ENCODE measurements at places on chromosomes 2 and 18.

DNA sequence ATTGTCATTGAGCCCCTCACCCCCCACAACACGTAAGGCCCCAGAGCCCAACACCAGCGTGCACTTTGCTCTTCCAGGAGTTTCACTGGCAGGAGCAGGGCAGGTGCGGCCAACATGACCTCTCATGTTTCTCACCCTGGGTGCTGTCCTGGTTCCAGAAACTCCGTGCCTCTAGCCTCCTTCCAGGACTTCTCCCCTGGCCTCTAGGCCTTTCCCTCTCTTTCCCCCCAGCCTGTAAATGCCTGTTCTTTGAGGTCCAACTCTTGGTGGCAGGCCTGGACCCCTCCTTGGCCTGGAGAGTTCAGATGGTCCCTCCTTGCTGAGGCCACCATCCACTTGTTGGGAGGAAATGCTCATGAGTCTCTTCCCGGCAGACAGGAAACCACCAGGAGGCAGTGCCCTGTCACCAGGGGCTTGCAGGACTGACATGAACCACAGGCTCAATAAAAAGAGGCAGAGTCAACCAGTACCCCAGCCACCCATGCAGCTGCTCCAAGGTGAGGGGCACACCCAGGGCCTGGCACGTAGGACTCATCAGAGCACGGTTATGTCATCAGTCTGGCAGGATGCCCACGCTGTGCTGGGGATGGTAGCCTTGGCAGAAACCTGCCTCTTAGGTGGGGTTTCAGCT, 1.5 kb downstream of the MALL start:
- DNase-seq = no peak

DNA sequence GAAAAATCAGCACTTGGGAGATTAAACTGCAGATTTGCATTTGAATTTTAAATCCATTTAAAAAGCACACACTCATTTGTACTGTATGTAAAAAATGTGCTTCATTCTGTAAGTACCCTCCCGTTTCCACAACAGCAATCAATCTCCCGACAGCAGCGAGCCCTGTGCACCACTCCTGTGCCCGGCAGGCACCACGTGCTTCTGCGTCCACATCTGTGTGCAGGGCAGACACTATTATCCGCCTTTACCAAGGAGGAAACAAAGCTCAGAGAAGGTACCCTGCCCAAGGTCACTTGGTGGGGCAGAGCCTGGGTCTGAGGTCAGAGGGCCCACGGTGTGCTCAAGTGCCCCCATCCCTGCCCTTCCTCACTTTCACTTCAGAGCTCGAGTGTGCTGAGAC, 7.5 kb downstream of the HSBP1L1 start:
- no peak for DNase-seq

DNA sequence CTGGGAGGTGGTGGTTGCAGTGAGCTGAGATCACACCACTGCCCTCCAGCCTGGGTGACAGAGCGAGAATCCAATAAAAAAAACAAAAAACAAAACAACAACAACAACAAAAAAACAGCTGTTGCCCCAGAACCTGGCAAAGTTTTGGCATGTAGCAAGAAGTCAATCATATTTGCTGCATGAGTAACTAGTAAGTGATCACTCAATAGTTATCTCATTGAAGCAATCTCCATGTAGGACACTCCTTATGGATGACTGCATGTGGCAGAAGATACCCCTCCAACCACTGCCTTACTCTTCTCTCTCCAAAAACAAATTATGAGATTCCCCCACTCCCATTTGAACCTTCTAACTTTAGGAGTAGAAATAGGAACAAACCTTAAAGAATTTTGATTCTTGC, 113.7 kb downstream of the TTC27 start:
- no peak for DNase-seq

DNA sequence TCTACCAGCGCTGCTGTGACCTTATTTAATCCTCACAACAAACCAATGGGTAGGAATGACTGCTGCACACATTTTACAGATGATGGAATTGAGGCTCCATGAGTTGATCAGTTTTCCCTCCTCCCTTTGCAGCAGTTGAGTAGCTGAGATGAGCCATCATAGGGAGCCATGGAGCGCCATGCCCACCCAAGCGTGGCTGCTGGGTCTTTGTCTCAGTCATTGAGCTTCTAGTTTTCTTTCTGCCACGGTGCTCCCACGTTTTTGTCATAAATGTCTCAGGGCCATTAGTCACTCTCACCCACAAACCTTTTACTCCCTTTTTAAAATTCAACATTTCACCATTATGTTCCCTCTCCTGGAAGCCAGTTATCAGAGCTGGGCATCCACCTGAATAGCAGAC, 45.8 kb downstream of the TMEM17 start:
- DNase-seq = no peak

DNA sequence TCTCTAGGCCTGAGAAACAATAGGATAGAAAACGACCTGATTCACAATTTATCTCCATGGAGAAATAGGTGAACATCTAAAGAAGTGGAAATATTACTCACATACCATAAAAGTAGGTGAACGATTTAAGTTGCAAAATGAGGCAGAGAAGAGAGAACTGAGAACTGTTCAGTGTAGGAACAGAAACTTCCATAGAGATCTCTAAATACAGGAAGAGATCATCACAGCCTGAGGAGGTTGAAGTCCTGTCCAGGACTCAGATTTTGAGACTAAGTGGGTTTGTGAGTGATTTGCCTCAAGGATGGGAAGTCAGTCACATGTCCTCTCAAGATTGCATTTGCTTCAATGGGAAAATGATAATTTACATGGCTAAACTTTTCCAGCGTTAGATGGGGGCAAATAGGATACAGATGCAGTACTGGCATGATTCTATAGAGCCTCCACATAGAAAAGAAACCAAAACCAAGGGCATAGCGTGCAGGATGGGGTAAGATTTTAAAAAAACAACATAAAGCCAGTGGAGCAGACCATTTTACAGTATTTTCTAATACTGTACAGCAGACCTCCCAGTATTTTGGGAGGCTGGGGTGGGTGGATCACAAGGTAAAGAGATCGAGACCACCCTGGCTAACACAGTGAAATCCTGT, 68.8 kb downstream of the MEP1B start:
- no peak for DNase-seq

GRCh38 chr2:166170356-166170755, 42.5 kb upstream of the SCN1A start:
- no peak for DNase-seq

DNA sequence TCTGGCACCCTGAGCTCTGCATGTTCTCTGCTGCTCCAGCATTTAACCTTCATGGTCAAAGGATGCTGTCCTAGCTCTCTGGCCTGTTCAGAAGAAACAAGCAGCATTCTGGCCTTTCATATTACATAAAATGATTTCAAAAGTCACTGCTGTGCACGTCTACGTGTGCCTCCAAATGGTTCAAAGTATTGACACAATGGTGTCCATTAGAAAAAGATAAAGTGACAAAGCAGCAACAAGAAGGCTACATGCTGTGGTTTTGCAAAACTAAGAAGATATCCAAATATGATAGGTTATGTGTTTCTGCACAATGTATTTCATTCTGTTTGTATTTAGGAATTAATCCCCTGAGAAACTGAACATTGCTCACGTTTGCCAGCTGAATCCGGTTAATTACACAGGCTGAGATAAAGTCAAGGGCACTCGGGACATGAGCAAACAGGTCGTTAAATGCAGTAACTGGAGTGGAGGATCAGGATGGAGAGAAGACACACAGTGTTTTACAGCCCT, 258.5 kb downstream of the DOK6 start:
- DNase-seq = no peak

DNA sequence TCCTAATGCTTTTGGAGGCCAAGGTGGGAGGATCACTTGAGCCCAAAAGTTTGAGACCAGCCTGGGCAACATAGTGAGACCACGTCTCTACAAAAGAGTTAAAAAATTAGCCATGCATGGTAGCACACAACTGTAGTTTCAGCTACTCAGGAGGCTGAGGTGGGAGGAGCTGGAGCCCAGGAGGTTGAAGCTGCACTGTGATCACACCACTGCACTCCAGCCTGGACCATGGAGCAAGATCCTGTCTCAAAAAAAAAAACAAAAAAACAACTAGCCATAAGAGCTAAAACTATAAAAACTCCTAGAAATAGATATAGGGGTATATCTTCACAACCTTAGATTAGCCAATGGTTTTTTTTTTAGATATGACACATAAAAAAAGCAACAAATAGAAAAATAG, 16.9 kb upstream of the COL6A3 start:
- no peak for DNase-seq

DNA sequence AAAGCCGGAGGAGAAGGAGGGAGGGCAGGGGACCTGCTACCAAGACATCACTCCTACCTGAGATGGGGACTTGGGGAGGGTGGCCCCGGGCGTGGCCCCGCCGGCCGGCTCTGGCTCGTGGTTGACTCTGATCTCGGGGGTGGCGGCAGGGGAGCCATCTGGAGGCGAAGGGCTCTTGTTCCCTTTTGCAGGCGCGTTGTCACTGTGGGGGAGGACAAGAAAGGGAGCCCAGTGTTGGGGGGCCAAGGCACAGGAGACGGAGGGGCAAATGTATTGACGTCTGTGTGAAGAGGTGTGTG, 48.1 kb downstream of the BIN1 start:
- DNase-seq = no peak

DNA sequence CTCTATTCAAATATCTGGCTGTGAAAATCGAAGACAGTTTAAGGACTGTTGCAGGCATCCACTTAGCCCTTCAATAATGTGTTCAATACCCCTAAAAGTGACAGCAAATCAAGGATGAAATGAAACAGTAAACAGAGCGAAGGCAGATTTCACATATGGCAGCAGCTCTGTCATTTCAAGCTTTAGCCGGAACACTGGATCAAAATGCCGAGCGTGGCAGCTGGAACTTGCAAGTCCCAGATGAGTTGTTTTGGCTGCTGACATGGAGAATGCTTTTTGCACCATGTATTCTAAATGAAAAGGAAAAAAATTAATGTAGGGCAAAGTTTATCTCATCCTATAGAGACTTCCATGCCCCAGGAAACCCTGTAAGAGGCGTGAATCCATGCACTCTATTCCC, 18.0 kb downstream of the LRRC30 start:
- DNase-seq = no peak

- no peak for DNase-seq
Measured at GRCh38 chr2:120291401-120292311, 39.0 kb downstream of the RALB start.

DNA sequence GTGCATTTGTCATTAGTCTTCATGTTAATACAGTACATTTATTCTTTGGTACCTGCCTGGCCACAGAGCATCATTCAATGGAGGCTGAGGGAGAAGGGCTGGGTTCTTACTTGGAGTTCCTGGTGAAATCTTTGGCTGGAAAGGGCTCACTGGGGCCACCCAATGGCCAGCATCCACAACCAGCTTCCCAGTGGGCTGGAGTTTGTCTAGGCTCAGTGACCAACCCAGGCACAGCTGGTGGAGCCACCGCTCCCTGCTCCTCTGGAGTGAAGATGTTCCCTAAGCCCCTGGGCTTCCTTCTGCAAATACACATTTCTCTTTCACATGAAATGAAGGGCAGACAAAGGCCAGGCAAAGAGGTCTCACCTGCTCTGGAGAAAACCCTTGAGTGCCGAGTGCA, 34.4 kb downstream of the EHD3 start:
- no peak for DNase-seq

DNA sequence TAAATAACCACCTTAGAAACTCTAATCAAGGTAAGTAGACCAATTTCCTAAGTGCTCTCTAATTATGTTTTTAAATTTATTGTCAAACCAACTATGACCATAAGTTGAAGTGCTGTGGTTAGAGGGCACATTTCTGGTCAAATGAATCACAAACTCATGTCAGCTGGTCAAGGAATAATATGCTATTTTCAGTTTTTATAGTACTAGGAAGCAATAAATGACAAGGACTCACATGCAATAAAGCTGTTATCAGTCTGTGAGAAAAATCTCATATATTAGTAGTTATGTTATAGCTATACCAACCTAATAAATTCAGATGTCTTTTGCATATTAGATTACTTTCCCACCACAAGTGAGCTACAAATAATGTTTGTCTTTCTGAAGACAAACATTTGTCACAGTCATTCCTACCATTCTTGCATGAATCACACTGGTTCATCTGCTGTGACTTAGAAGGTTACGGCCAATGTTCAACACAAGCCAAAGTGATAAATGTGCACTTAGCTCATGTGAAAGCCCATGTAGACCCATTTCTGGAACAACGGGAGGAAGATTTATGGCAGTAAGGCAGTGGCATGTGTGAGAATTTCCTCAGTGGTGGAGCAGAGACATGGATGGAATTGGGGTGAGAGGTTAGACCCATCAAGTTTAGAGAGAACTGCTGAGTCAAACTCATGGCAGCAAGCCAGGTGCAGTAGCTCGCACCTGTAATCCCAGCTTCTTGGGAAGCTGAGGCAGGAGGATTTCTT, 27.4 kb upstream of the CCNYL1 start:
- DNase-seq = no peak

DNA sequence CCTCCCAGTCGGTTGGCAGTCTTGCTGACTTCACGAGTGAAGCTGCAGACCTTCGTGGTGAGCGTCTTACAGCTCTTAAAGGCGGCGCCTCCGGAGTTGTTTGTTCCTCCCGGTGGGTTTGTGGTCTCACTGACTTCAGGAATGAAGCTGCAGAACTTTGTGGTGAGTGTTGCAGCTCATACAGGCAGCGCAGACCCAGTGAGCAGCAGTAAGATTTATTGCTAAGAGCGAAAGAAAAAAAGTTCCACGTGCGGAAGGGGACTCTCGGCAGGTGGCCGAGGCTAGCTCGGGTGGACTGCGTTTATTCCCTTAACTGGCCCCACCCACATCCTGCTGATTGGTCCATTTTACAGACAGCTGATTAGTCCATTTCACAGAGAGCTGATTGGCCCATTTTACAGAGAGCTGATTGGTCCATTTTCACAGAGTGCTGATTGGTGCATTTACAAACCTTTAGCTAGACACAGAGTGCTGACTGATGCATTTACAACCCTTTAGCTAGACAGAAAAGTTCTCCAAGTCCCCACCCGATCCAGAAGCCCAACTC, 240.3 kb downstream of the LRATD1 start:
- DNase-seq = no peak

GRCh38 chr18:72895548-72895947, 27.8 kb upstream of the NETO1 start:
- no peak for DNase-seq

- no peak for DNase-seq
Measured at GRCh38 chr2:28434600-28434989, 41.9 kb downstream of the FOSL2 start.

GRCh38 chr18:61771861-61772260, 120.9 kb downstream of the RNF152 start:
- no peak for DNase-seq

DNA sequence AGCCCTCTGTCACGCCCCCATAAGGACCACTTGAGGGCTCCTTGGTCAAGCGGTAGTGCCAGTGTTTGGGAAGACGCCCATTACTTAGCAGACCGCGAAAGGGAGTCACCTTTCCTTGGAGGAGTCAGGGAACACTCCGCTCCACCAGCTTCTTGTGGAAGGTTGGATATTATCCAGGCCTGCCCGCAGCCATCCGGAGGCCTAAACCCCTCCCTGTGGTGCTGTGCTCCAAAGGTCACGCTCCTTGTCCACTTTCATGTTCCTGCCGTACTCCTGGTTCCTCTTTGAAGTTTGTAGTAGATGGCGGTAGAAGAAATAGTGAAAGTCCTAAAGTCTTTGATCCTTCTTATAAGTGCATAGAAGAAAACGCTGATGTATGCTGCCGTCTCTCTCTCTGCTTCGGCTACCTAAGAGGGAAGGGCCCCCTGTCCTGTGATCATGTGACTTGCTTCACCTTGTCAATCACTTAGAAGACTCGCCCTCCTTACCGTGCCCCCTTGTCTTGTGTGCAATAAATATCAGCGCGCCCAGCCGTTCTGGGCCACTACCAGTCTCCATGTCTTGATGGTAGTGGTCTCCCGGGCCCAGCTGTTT, 1.7 kb upstream of the CATIP start:
- DNase-seq = no peak

- no peak for DNase-seq
Measured at GRCh38 chr2:183868707-183869106, 729.6 kb upstream of the ZNF804A start.
